CD4-positive, alpha-beta T cell treated with Interleukin-1 beta for 1 hour (primary cell): ENCODE measurements at places on chromosomes 1 and 21.

GRCh38 chr21:44732956-44733355 is 21.6 kb upstream of the TSPEAR start:
- DNase-seq: no peak

- no peak for DNase-seq
Measured at GRCh38 chr1:11770011-11770410, 8.0 kb downstream of the C1orf167 start.

DNA sequence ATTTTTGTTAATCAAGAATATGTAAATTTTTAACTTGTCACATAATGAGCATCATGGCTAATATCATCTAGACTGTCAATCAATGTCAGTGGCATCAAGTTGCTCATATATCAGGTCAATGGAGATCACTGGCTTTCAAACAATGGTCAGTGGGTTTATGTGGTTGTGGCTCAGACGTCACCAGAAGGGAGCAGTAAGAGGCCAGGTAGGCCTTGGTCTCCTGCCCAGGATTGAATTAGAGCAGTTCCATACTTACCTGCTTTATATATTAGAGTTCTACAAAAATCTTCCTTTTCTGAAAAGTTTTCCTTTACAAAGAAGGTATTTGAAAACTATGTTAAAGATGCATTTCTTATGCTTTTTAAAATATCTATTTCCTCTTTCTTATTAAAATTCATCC is 206.3 kb upstream of the B3GALT2 start:
- DNase-seq: no peak

GRCh38 chr1:77697441-77697840 is 15.0 kb upstream of the ZZZ3 start:
- DNase-seq: no peak

GRCh38 chr1:157450106-157450505 is 102.2 kb downstream of the FCRL5 start:
- DNase-seq: no peak

- no peak for DNase-seq
Measured at GRCh38 chr1:76153841-76154205, 79.3 kb downstream of the ST6GALNAC3 start.

GRCh38 chr1:95216292-95216990 is 17.6 kb upstream of the RWDD3 start:
- DNase-seq: peak; percentile 18

- no peak for DNase-seq
Measured at GRCh38 chr1:241460098-241460873, 59.3 kb downstream of the FH start.

GRCh38 chr1:91527266-91527765 is 26.7 kb downstream of the CDC7 start:
- no peak for DNase-seq

DNA sequence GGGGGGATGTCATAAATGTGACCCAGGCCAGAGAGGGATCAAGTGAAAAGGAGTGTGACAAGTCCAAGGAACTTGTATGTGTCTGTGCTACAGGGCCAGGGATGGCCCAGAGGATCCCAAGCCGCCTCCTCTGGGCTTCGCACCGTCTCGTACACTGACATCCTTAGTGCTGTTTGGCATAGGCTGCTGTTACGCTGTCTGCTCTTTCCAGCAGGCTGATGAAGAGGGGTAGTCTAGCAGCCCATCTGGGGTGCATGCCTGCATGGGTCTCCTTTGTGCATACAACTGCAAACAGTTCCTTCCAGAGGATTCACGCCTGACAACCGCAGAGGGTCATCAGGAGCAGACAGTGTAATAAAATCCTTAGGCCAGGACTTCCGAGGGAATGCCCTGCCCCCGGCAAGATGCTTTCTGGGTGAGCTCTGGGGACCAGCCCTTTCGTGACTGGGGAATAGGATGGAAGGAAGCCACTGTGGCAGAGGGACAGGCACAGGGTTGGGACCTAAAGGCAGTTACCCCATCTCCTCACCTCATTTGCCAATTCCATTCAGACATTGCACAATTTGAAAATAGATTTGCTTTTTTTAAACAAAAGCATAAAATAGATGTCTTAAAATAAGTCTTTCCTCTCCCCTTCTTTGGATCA is 6.3 kb upstream of the GOLT1A start:
- no peak for DNase-seq

DNA sequence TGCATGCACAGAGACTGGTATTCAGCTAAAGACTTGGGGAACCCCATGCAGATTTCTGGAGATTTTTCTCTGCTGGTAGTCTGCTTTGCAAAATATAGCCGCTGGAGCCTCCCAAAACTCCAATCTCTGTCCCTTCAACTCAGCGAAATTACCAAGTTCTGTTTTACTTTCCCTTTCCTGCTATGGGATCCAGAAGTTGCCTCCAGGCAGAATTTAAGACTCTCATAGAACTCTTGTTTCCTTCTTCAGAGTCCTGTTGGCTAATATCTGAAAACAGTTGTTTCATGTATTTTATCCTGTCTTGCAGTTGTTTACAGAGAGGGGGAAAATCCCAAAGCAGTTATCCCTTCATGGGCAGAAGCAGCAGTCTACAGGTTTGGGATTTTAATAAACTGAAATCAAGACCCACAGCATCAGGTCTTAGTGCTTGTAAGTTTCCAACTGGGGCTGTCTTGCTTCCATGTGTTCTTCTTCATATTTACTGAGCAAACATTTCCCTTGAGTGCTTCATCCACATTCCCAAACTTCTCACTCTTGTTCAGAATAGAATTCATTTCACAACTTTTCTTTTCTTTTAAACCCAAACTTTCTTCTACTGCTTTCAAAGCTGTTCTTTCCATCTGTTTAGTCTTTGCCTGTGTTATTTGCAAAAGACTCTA is 221.3 kb upstream of the DMRTA2 start:
- no peak for DNase-seq

DNA sequence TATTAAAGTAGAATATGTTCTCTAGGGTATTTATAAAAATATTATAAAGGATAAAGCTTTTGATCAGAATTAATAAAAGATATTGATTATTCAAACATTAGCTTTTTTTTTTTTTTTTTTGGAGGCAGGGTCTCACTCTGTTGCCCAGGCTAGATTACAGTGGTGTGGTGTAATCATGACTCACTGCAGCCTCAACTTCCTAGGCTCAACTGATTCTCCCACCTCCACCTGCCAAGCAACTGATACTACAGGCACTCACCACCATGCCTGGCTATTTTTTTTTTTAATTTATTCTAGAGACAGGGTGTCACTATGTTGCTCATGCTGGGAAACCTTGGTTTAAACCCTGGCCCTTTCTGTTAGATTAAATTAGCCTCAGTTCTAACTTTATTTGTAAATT is 188.3 kb downstream of the CLEC20A start:
- DNase-seq: no peak

GRCh38 chr1:107935396-107936064 is 29.4 kb downstream of the VAV3 start:
- peak; percentile 47 for DNase-seq

DNA sequence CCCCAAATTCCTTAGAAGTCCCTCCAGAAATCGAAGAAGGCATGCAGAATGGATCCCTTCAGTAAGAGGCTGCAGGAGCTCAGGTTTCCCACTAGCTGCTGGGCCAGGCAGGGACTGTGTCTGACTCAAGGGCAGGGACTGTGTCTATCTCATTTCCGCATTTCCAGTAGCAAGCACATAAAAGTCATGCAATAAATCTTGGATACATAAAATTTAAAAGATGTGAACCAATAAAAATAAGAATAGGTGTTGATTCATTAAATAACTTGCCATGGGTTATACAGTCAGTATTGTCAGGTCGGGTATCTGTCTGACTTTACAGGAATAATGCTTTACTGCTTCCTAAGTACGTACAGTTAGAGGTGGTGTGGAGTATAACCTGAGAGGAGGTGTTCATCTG is 15.2 kb downstream of the PM20D1 start:
- DNase-seq: no peak

DNA sequence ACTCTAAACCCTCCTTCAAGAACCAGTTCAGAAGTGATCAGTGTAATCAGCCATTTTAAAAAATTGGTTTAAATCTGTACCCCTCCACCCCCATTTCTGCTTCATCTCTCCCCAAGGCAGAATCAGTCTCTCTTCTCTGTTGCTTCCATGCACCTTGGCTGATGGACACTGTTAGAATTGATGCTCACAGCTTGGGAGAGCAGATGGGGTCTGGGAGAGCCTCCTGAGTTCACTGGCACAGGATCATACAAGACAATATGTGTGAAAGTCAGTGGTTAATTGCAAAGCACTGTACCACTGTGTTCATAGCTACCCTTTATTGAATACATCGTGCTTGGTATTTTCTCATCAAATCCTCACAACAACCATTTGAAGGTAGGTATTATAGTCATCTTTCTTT is 140.9 kb downstream of the ROR1 start:
- DNase-seq: no peak

GRCh38 chr1:42552636-42553035 is 89.5 kb downstream of the CCDC30 start:
- no peak for DNase-seq

- DNase-seq: no peak
Measured at GRCh38 chr1:169914531-169914930, 20.8 kb upstream of the SCYL3 start.

- no peak for DNase-seq
Measured at GRCh38 chr1:147177611-147178380, 5.5 kb upstream of the PRKAB2 start.

GRCh38 chr1:17873007-17873675 is 118.0 kb downstream of the ACTL8 start:
- DNase-seq: no peak

DNA sequence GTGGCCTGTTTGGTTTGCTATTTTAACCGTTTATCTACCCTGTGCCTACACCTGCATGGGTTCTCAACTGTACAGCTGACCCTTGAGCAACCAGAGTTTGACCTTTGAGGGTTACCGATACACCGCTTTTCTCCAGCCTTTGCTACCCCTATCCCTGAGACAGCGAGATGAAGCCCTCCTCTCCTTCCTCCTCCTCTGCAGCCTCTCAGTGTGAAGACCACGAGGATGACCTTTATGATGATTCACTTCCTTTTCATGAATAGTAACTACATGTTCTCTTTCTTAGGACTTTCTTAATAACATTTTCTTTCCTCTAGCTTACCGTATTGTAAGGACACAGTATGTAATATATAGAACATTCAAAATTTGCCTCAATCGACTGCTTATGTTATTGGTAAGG is 14.5 kb upstream of the RNF187 start:
- no peak for DNase-seq

GRCh38 chr1:218380125-218380977 is 35.2 kb downstream of the TGFB2 start:
- DNase-seq: no peak

- peak; percentile 27 for DNase-seq
Measured at GRCh38 chr1:214362188-214362882, 81.4 kb downstream of the SMYD2 start.

DNA sequence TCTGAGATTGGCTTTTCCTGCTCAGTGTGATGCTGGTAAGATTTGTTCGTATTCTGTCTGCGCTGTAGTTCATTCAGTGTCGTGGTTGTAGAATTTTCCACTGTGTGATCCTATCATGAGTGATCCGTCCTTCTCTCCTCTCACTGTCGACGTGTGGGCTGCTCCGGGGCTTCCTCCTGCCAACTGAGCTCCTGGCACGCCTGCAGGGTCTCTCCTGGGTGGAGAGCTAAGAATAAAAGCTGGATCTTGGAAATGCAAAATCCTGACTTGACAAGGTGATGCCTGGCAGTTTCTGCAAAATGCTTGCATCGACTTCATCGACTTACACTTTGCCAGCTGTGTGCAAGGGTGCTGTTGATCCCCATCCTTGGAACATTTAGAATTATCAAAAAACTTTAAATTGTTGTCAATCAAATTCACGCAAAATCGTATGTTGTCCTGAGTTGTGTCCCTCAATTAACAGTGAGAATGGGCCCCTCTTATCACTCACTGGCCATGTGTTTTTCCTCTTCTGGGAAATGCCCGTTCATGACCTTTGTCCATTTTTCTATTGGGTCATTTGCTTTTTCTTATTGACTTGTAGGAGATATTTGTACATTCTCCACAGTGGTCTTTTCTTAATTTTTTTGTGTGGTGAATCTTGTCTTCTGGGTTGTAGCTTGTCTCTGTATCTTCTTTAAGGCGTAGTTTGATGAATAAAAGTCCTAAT is 125.5 kb downstream of the CRYAA start:
- no peak for DNase-seq

GRCh38 chr1:170559166-170559565 is 27.2 kb downstream of the GORAB start:
- DNase-seq: no peak

GRCh38 chr1:203440771-203441170 is 34.8 kb upstream of the PRELP start:
- DNase-seq: peak; percentile 28

- peak; percentile 82 for DNase-seq
Measured at GRCh38 chr1:221712776-221713431, 29.0 kb downstream of the DUSP10 start.

GRCh38 chr1:202293569-202293968 is 48.2 kb downstream of the UBE2T start:
- no peak for DNase-seq

- no peak for DNase-seq
Measured at GRCh38 chr1:182080040-182080439, 18.5 kb upstream of the ZNF648 start.

DNA sequence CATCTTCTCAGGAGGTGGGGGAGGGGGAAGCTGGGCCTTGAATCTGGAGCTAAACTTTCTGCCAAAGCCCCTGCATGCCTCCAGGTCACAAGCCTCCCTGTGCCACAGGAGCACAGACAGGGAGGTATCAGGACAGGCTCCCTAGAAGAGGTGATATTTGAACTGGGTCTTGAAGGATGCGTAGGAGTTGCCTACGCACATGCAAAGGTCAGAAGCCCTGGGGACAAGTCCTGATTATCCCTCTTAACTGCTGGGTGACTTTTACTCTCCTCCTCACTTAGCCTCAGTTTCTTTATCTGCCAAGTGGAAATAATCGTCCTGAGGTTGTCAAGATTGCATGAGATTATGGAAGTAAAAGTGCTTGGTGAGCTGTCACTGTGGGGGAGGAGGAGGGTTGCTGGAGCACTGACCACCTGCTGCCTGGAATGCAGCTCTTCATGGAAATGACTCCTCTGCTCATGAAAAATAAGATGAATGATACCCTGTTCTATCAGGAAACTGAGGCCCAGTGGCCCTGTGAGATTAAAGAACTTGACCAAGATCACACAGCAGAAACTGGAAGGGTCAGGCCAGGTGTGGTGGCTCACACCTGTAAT is 50.6 kb upstream of the LAPTM5 start:
- DNase-seq: no peak

GRCh38 chr1:175757381-175758015 is 14.1 kb upstream of the TNR start:
- no peak for DNase-seq

GRCh38 chr1:222306512-222306911 is 241.4 kb downstream of the HHIPL2 start:
- DNase-seq: no peak

- no peak for DNase-seq
Measured at GRCh38 chr1:113396585-113396984, 6.3 kb downstream of the MAGI3 start.

- DNase-seq: no peak
Measured at GRCh38 chr1:223765036-223765718, 52.8 kb downstream of the CAPN2 start.

- no peak for DNase-seq
Measured at GRCh38 chr1:112396653-112397471, 848 bp downstream of the CTTNBP2NL start.

GRCh38 chr1:160666079-160666442 is 19.2 kb upstream of the SLAMF1 start:
- DNase-seq: no peak

GRCh38 chr1:15353839-15354579 is 55.7 kb upstream of the EFHD2 start:
- no peak for DNase-seq
